Putamen (tissue), 1 donor: ENCODE measurements at places on chromosomes 7 and 10.

- DNase-seq, result no peak
Measured at GRCh38 chr7:20440472-20441105, 109.9 kb downstream of the ITGB8 start.

DNA sequence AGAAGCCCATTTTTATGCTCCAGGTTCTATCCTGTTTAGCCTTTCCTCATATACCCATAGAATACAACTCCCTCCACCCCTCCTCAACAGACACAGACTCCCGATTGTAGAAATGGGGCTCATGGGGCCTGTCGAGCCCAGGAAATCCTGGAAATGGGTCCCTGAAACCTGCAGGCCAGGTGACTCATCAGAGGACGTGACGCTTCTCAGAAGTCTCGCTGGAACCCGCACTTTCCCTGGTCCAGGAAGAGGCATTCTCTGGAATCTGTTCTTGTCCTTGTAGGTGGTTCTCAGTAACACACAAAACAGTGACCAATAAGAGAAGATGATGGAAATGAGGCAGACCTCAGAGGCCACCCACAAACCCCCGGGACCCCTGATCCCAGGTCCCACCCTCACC, 244.8 kb upstream of the PPP2R2D start:
- DNase-seq, result no peak

GRCh38 chr10:84012831-84013458, 126.4 kb upstream of the GHITM start:
- no peak for DNase-seq

DNA sequence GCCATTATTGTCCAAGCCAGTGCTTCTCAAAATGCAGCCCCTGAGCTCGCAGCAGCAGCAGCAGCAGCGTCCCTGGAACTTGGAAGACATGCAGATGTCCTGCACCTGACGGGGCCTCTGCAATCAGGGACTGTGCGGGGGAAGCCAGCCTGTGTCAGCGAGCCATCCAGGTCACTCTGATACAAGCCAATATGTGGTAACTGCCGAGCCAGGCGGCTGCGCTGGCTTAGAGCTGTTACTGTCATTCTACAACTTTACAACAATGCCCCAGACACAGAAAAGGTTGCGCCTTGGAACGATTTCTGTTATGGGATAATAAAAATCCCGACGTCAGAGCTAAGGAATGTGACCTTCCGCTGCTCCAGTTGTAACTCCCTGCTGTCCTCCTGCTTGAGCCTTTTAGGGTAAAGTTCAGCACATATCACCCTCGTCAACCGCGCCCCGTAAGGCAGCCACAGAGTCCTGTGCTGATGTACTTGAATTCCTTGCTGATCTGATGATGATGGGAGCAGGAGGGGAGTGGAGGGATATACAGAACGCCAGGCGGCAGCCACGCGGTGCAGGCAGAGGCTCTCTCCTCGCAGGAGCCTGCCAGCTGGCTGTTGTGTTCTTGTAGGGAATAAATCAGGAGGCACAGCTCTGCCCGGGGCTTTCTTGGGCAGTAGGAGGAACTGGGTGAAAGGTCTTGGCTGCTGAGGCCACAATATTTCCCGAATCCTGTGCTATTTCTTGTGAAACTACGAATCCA, 20.0 kb upstream of the CRYGN start:
- peak; percentile 72 for DNase-seq
